ENCODE measurements at places on chromosomes 11 and 22. TPM values are rescaled to one million over a fixed set of nuclear protein-coding genes. Genes with fewer than 3 reads are reported as not detected.

- DNase-seq = no peak
Measured at GRCh38 chr22:44335903-44336803, 23.4 kb upstream of the SHISAL1 start.

DNA sequence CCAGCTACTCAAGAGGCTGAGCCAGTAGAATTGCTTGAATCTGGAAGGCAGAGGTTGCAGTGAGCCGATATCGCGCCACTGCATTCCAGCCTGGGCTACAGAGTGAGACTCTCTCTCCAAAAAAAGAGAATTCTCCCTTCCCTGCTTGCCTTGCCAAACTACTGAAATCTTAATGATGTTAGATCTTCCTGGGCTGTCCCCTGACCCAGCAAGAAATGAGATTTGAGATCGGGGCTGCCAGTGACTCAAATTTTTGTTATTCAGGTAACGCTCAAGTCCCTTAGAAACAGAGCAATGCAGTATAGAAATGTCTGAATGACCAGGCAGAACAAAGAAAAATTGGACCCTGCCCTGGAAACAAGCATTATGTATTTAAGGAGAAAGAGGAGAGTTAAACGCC lies 4.0 kb upstream of the RBFOX2 start:
- no peak for DNase-seq

DNA sequence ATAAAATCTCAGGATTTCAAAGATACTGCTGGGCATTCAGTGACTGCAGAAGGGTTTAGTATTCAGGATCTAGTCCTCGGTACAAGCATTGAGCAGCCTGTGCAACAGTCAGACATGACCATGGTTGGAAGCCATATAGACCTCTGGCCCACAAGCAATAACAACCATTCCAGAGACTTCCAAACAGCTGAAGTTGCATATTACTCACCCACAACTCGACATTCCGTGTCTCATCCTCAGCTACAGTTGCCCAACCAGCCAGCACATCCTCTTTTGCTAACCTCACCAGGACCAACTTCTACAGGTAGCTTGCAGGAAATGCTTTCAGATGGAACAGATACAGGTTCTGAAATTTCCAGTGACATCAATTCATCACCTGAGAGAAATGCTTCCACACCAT lies 156.8 kb downstream of the C11orf91 start:
- no peak for DNase-seq

GRCh38 chr22:35811670-35812069 lies 94.0 kb downstream of the APOL5 start:
- no peak for DNase-seq

DNA sequence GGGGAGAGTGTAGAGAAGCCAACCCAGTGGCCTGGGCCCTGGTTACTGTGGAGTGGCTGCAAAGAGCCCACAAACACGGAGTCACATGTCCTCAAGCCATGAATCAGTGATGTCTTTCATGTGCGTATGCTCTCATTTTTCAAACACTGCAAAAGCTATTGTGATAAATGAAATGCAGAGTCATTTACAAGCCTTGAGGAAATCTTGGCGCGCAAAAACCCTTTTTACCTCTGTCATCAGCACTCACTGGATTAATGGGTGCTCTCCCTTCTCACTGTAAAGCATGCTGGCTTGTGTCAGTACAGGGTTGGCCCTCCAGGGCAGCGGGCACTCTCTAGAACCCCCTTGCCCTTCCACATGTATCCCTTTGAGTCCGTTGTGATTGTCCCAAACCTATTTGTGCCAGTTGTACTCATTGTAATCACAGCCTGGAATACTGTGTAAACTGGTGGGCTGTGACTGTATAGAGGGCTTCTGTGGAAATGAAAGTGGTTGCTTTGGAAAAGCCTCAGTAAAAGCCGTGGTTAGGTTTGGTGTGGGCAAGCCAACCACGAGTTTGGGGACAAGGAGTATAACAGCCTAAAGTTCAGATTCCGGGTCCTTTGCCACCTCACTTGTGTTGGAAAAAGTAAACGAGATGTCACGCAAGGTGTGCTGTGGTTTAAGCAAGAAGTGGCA lies 10.4 kb downstream of the GNAZ start:
- DNase-seq = no peak

DNA sequence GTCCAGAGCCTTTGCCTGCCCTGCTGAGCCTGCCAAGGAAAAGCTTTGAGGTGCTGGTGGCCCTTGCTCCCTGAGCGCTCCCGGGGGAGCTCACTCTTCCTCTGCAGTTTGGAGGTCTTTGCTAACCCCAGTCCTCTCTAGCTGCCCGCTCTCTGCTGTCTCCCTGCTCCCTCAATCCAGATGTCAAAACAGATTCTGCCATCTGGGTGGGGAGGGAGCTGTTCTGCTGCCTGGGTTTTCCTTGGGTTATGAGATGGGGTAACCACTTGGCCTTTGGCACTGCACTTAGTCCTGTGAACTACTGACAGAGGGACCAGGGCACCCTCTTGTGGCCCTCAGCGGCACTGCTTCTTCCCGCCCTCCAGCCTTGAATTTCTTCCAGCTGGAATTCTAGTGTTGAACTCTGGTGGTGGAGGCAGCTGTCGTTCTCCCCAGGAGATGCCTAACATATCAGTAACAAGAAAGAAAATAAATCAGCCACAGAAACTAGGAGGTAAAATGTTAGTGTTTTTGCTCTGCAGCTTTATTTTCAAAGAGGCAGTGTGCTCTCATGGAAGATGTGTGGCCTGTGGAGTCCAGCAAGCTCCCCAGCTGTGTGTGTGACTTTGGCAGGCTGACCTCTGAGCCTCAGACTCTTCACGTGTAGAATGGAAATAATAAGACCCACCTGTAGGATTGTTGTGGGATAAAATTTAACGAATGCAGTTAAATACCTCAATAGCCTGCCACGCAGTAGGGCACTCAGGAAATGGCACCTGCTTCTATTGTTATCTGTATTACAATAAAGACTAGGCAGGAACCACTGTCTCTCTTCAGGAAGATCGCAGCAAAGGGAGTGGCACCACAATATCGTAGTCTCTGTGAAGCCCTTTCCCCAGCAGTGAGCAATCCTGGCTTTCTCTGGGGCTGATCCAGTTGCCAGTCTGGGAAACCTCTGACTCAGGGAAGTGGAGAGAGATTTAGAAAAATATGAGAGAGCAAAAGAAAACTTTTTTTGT lies 23.4 kb downstream of the ARFGAP2 start:
- DNase-seq = peak; percentile 66

- DNase-seq = no peak
Measured at GRCh38 chr11:91124363-91124762, 901.5 kb upstream of the CHORDC1 start.

DNA sequence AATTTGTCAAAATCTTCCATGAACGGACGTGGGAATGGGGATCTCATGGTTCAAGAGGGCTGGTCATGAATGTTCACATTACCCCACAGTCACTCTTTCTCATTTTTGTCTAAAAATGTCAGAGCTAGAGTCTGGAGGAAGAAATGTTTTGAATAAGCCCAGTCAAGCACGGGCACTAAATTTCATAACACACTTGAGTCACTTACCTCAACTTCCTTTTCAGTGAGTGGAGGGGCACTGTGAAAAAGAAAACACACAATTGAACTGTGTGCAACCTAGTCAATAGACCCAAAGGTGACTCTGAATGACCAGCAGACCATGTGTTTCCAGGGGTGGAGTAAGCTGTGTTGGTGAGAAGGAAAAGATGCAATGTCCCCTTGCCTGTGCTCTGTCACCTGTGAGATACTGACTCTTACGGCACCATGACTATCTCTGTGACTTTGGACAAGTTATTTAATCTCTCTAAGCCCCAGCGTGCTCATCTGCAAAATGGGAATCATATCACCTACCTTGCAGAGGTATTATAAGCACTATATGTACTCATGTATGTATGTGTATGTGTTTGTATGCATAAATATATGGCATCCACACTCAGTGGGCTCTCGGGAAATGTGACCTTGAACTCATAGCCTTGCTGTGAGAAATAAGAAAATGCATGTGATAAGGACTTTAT lies 38.2 kb upstream of the LYVE1 start:
- no peak for DNase-seq

DNA sequence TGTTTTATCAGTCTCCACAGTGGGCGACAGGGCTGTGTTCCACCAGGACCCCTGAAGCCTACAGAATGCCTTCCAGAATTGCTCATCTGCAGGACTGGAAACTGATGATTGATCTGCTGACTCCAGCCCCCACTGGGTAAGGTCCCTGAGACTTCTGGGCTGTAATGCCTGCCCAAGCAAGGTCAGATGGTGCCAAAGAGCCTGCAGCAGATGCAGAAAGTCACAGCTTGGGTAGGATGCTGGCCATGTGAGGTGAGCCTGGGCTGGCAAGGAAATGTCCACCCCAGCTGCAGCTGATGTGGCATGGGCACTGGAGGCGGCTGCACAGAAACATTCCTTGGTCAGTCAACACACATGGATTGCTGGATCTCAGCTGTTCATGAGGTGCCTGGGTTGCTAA lies 30.9 kb downstream of the LRRC32 start:
- DNase-seq = no peak

DNA sequence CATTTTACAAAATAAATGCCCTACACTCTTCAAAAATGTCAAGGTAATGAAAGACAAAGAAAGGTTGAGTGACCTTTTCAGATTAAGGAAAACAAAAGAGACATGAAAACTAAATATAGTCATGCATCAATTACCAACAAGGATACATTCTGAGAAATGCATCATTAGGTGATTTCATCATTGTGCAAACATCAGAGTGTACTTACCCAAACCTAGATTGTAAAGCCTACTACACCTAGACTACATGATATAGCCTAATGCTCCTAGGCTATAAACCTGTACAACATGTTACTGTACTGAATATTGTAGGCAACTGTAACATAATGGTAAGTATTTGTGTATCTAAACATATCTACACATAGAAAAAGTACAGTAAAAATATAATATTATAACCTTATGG lies 26.7 kb downstream of the INTS4 start:
- DNase-seq = no peak

DNA sequence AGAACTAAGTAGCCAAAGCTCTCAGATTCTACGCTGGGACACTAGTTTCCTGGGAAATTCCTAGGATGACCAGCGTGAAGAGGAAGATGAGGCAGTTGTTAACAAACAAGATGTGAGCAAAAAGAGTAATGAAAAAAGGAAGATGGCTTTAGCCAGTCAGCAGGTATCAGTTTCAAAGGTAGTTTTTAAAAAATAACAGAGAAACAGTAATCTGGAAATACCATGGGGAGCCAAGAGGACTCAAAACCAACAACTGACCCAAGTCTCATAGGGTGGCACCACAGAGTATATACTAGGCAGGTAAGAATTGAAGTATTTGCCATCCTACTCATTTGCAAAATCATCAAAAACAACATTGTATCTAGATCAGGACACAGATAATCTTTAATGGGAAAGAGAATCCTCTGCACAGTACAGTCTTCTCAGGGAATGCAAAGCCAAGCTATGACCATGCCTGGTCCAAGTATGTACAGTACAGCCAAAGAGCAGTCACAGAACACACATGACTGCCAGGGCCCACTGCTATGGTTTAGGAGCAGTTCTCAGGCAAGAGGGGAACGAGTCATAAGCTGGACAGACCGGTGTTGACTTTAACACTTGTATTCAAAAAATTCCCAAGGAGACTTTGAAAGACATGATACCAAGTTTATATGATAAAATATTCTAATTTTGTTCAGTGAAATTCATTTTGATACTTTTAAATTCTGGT lies 20.6 kb downstream of the MSANTD4 start:
- DNase-seq = no peak

GRCh38 chr22:27223317-27224177 lies 566.2 kb downstream of the MIAT start:
- no peak for DNase-seq

- peak; percentile 75 for DNase-seq
Measured at GRCh38 chr11:61679893-61680621, at the start of gene DAGLA. Gene DAGLA, plus strand, starts transcription at chr11:61680391. Its CDS starts 39,765 bp downstream, at chr11:61720156.

- no peak for DNase-seq
Measured at GRCh38 chr11:21628641-21629040, 564.2 kb upstream of the ANO5 start.

GRCh38 chr22:42996646-42997365 lies 18.1 kb downstream of the PACSIN2 start:
- peak; percentile 22 for DNase-seq

GRCh38 chr11:765025-765801 lies 12.1 kb downstream of the GATD1 start:
- DNase-seq = peak; percentile 67

DNA sequence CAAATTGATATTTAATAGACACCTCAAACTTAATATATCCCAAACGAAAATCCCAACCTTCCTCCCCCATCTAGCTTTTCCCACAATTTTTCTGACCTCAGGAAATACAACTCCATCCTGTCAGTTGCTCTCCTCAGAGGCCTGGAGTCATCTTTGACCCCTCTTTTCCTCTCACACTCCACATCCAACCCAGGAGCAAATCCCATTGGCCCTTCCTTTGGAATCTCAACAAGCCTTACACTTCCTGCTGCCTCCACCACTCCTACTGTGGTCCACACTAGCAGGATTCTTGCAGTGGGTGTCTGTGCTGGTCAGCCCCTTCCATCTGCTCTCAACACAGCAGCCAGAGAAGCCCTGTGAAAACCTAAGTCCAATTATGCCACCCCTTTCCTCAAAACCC lies 39.3 kb upstream of the RFPL3 start:
- DNase-seq = no peak

DNA sequence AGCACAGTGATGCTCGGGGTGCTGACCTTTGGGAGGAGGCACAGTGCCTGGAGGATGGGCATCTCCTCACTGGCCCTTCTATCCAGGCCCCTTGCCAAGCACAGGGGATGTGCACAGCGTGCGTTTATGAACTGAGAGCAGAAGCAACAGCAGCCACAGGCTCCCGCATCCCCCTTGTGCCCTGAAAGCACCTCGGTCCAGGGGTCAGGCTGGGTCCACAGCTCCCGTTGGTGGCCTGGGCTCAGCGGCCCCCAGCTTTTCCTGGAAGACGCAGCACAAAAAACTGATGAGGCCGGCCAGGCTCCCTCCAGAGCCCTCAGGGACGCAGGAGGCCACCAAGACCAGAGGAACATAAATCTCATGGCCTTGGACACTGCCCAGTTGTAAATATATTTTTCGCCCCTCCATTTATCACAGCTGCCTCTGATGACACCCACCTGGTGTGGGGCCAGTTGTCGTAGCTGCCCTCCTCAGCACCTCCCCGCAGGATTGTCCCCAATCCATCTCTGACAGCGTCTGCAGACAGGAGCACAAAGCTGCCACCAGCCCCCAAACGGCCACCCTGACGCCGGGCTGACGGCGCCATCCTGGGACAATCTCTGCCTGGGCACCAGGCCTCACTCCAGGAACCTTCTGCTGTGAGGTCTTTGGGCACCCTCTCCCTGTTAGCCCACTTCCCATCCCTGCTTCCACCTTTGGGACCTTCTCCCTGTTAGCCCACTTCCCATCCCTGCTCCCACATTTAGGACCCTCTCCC lies 203.1 kb downstream of the BRD1 start:
- DNase-seq = no peak

- DNase-seq = no peak
Measured at GRCh38 chr11:118129471-118130172, 23.0 kb downstream of the SCN4B start.

DNAJB7 gene
- total RNA-seq = 0.21 TPM

ABCC8 gene
- total RNA-seq = 4.1 TPM

APOBEC3F gene
- total RNA-seq = 6.3 TPM

DENND5A gene
- total RNA-seq = 17.7 TPM

TSGA10IP gene
- not detected for total RNA-seq

SOX6 gene
- 7.8 TPM for total RNA-seq

OR51I1 gene
- not detected for total RNA-seq
